ENCODE measurements at places on chromosomes 5 and 9. TPM values are rescaled to one million over a fixed set of nuclear protein-coding genes. Genes with fewer than 3 reads are reported as not detected.

GRCh38 chr9:8659108-8659507, 859.5 kb upstream of the DMAC1 start:
- no peak overlapping the region for H3K27ac ChIP-seq
- H3K4me1 ChIP-seq = peaks cover 8% of the 10 kb centered on the region
- DNase-seq = no peak
- H3K4me3 ChIP-seq = no peak overlapping the region
- H3K27me3 ChIP-seq = no peaks in the 10 kb centered on the region
- no peaks in the 10 kb centered on the region for H3K36me3 ChIP-seq

GRCh38 chr5:114438471-114438870, 76.6 kb downstream of the KCNN2 start:
- no peak overlapping the region for H3K27ac ChIP-seq
- H3K4me3 ChIP-seq = no peak overlapping the region
- DNase-seq = no peak
- no peaks in the 10 kb centered on the region for H3K36me3 ChIP-seq
- H3K4me1 ChIP-seq = no peaks in the 10 kb centered on the region

GRCh38 chr5:175724314-175725275, 66.7 kb downstream of the HRH2 start:
- no peak for DNase-seq
- no peak overlapping the region for H3K27ac ChIP-seq
- H3K4me1 ChIP-seq = peaks cover 2% of the 10 kb centered on the region
- H3K27me3 ChIP-seq = peaks cover 31% of the 10 kb centered on the region
- no peaks in the 10 kb centered on the region for H3K36me3 ChIP-seq

Gene TXNDC8
- total RNA-seq = not detected

GRCh38 chr5:76820526-76820890, 1.7 kb downstream of the F2RL1 start:
- H3K4me1 ChIP-seq = peaks cover 18% of the 10 kb centered on the region
- DNase-seq = no peak
- no peaks in the 10 kb centered on the region for H3K36me3 ChIP-seq
- no peak overlapping the region for H3K27ac ChIP-seq

Gene MSMP
- not detected for total RNA-seq

DNA sequence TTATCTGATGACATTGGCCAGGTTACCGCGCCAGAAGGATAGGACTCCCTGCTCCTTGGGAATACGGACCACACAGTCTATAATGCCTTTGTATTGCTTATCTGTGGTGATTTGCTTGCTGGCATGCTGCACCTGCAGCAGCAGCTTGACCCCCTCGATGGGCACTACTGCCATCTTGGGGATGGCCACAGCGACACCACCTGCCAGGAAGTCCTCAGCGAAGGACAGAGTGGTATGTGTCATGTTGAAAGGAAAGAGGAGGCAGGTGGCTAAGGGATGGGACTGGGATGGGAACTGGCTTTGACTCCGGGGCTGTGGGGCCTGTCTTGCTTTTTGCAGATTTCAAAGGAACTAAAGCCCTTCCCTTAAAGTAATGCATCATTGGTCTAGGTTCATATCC, 50.3 kb upstream of the ACO1 start:
- H3K36me3 ChIP-seq = no peaks in the 10 kb centered on the region
- no peak overlapping the region for H3K27ac ChIP-seq
- no peak overlapping the region for H3K4me3 ChIP-seq
- H3K4me1 ChIP-seq = no peaks in the 10 kb centered on the region

DNA sequence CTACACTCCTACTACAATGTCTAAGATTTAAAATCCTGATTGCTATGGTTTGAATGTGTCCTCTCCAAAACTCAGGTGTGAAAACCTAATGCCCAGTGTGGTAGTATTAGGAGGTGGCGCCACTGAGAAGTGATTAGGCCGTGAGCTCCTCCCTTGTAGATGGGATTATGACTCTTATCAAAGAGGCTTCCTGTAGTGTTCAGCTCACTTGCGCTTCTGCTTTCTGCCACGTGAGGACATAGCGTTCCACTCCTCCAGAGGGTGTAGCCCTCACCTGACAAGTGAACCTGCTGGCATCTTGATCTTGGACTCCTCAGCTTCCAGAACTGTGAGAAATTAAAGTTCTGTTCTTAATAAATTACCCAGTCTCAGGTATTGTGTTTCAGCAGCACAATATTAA, 33.0 kb upstream of the WHRN start:
- no peaks in the 10 kb centered on the region for H3K27me3 ChIP-seq
- no peak overlapping the region for H3K4me3 ChIP-seq
- no peaks in the 10 kb centered on the region for H3K36me3 ChIP-seq
- no peak for DNase-seq

DNA sequence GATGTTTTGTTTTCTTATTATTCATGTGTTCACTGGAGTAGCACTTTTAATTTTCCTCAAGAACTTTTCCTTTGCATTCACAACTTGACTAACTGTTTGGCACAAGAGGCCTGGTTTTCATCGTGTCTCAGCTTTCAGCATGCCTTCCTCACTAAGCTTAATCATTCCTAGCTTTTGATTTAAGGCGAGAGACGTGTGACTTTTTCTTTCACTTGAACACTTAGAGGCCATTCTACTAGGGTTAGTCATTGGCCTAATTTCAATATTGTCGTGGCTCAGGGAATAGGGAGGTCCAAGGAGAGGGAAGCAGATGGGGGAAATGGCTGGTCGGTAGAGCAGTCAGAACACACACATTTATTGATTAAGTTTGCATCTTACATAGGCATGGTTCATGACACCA, 94.0 kb downstream of the ZNF462 start:
- H3K4me3 ChIP-seq = no peak overlapping the region
- DNase-seq = no peak
- no peaks in the 10 kb centered on the region for H3K27me3 ChIP-seq
- H3K27ac ChIP-seq = no peak overlapping the region
- peaks cover 4% of the 10 kb centered on the region for H3K36me3 ChIP-seq
- peaks cover 25% of the 10 kb centered on the region for H3K4me1 ChIP-seq

Gene TCF7
- total RNA-seq = 2.1 TPM

DNA sequence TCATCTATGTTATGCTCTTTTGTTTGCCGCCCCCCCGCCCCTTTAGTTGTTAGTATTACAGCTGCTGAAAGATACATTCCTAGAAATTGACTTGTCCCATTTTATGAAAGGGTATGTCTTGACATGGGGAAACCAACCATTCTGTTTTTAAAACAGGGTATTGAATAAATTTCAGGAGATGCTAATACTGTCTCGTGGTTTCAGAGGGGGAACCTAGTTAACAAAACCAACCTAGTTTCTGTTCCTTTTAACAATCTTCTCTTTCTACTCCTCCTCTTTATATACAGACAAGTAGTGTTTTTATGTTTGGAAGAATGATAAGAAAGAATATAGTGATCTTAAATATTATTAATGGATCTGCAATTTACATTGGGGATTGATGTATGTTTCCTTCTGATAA, 3.5 kb downstream of the PIP5K1B start:
- peaks cover 28% of the 10 kb centered on the region for H3K4me1 ChIP-seq
- DNase-seq = peak; percentile 47
- H3K27ac ChIP-seq = no peak overlapping the region
- H3K27me3 ChIP-seq = no peaks in the 10 kb centered on the region

GRCh38 chr9:81313877-81314276, 375.5 kb downstream of the TLE1 start:
- H3K4me1 ChIP-seq = no peaks in the 10 kb centered on the region
- H3K4me3 ChIP-seq = no peak overlapping the region
- H3K36me3 ChIP-seq = no peaks in the 10 kb centered on the region
- no peak for DNase-seq
- H3K27ac ChIP-seq = no peak overlapping the region
- H3K27me3 ChIP-seq = no peaks in the 10 kb centered on the region

- H3K27me3 ChIP-seq = no peaks in the 10 kb centered on the region
- H3K4me3 ChIP-seq = no peak overlapping the region
Measured at GRCh38 chr9:127809002-127809539, 6.4 kb downstream of the FPGS start.

Gene FAM53C
- 24.5 TPM for total RNA-seq

GRCh38 chr5:76638479-76638878, 15.3 kb upstream of the F2RL2 start:
- no peak for DNase-seq
- H3K36me3 ChIP-seq = no peaks in the 10 kb centered on the region
- no peak overlapping the region for H3K27ac ChIP-seq

GRCh38 chr5:79552984-79553383, 39.0 kb upstream of the HOMER1 start:
- no peak for DNase-seq
- no peaks in the 10 kb centered on the region for H3K27me3 ChIP-seq
- no peak overlapping the region for H3K27ac ChIP-seq
- H3K36me3 ChIP-seq = no peaks in the 10 kb centered on the region
- H3K4me3 ChIP-seq = no peak overlapping the region
- no peaks in the 10 kb centered on the region for H3K4me1 ChIP-seq

GRCh38 chr5:96024683-96025475, 63.2 kb upstream of the ELL2 start:
- no peak overlapping the region for H3K4me3 ChIP-seq
- no peaks in the 10 kb centered on the region for H3K4me1 ChIP-seq
- peak overlapping the region; percentile 11 for H3K27ac ChIP-seq
- no peaks in the 10 kb centered on the region for H3K36me3 ChIP-seq
- H3K27me3 ChIP-seq = no peaks in the 10 kb centered on the region
- no peak for DNase-seq

- no peak for DNase-seq
- H3K4me3 ChIP-seq = no peak overlapping the region
- H3K36me3 ChIP-seq = no peaks in the 10 kb centered on the region
- H3K27ac ChIP-seq = no peak overlapping the region
Measured at GRCh38 chr5:81817980-81818379, 67.1 kb upstream of the SSBP2 start.

Gene TAF11L2
- total RNA-seq = not detected

- no peak overlapping the region for H3K4me3 ChIP-seq
- no peaks in the 10 kb centered on the region for H3K27me3 ChIP-seq
- DNase-seq = peak; percentile 55
- H3K36me3 ChIP-seq = no peaks in the 10 kb centered on the region
- H3K4me1 ChIP-seq = no peaks in the 10 kb centered on the region
Measured at GRCh38 chr9:32701321-32702022, 66.0 kb upstream of the TAF1L start.

GRCh38 chr9:27933210-27934025, 360.1 kb upstream of the C9orf72 start:
- no peak overlapping the region for H3K4me3 ChIP-seq
- H3K27ac ChIP-seq = no peak overlapping the region
- H3K4me1 ChIP-seq = no peaks in the 10 kb centered on the region
- no peaks in the 10 kb centered on the region for H3K27me3 ChIP-seq

Gene CYSRT1
- 0.33 TPM for total RNA-seq

Gene CARD9
- total RNA-seq = 4.2 TPM

Gene BTNL8
- total RNA-seq = 0.58 TPM

DNA sequence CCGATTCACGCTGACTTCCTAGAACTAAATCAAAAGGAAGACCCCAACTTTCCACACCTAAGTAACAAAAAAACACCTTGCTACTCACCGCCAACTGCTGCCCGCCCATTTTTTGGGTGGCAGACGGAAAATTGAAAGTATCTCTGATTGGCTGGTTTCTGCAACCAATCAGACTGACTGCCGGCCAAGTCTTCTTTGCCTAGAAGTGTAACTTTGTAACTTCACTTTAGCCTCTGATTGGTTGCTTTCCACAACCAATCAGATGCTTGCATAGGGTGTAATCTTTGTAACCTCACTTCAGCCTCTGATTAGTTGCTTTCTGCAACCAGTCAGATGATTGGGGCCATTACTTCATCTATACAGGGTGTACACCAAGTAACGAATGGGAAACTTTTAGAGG, 42.6 kb upstream of the ANKH start:
- H3K4me1 ChIP-seq = no peaks in the 10 kb centered on the region
- H3K4me3 ChIP-seq = no peak overlapping the region
- DNase-seq = no peak
- H3K27ac ChIP-seq = no peak overlapping the region

Gene SLC46A2
- 0.26 TPM for total RNA-seq

Data from esophagus muscularis mucosa (tissue), 4 donors.